ENCODE measurements at places on chromosomes 6 and 20.

DNA sequence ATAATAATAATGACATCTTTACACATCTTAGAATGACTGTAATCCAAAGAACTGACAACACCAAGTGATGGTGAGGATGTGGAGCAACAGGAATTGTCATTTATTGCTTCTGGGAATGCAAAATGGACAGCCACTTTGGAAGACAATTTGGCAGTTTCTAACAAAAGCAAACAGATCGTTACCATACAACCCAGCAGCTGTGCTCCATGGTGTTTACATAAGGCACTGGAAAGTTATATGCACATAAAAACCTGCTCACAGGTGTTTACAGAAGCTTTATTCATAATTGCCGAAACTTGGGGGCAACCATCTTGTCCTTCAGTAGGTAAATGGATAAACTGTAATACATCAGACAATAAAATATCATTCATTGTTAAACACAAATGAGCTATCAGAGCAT lies 18.3 kb upstream of the ASF1A start:
- peak; percentile 18 for DNase-seq

DNA sequence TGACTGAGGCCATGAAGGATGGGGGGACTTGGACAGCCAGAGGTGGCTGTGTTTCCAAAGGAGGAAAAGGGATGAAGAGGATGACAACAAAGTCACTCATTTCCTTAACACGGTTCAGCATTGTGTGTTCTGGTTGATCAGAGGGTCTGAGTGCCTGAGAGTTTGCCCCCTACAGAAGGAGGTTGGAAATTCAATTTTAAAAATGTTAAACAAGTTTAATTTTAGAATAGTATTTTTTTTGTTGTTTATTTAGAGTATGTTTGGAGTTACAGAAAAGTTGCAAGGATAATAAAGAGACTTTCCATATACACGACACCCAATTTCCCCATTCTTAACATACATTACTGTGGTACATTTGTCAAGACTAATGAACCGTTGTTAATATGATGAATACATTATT lies 10.3 kb upstream of the VAPB start:
- no peak for DNase-seq

- no peak for DNase-seq
These were observed 143.3 kb downstream of the SMOC2 start for GRCh38 chr6:168584249-168584648.

DNA sequence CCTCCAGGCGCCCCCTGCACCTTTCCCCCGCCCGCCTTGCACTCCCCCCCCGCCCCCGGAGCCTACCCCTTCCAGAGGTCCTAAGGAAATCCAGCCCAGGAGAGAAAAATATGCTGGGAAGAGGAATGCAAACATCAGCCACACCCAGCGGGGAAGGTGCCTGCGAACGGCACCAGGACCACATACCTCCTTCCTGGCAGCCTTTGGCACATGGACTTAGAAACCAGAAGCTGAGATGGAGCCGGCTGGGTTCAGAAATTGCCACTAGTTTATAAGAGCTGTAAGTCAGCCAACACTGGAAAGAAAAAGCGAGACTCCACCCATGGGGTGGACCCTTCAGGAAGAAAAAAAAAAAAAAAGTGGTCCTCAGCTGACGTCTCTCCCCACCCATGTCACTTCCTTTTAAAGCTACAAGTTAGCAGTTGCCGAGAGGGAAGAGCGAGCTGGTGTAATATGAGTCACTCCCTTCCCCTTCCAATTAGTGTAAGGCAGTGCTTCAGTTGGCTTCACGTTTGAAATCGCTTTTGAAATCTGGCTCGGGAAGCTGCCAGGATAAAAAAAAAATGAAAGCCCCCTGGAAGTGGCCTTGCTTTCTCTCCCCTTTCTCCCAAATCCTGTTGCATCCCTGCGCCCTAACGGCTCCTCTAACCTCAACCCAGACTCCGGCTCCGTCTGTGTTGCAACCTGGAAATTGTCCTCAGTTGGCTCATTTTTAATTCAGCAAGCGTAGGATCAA lies at the start of gene AGPAT4:
Gene AGPAT4 (minus strand): TSS at position 310 of the 736 bp plus-strand sequence. CDS start 41,848 bp downstream, outside the sequence.
- peak; percentile 68 for DNase-seq

DNA sequence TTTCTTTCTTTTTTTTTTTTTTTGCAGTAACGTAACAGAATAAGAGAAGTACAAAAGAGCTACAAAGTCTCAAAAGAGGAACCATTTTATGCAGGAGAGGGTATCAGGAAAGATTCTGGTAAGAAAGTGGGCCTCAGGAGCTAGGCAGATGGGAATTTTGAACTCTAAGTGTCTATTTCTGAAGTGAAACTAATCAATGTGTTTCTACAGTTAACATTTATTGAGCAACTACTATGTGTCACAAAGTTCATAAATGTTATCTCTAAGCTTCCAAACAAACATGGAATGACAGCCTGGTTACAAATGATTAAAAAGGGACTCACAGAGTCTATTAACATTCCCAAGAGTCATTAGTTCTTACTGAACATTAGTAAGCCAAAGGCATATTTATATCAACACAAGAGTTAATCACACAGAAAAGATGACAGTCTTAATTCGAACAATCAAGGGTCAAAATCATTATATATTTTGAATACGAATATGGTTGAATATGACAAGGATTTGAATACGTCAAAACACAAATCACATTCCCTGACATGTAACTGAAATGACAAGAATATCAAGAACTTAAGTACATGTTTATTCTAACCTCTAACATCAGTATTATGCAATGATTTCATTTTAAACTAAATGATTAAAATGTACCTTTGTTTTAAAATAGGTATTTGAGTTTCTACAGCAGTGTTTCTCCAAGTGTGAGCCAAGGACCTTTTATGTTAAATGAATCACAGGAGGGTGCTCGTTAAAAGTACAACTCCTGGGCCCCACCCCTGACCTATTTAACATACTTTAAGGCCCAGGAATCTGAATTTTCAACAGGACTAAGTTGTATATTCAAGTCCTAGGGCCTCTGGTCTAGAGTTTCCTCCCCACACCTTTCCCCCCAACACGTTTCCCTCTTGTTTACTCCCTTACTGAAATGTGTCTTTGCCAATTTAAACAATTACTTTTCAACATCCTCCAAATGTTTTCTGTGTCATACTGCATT lies 89.7 kb downstream of the ATXN1 start:
- DNase-seq = no peak
